NCI-H1048 (cell line): ENCODE measurements at places on chromosomes 16 and 17.
A peak's percentile ranks its signal among the peaks of the same experiment; 100 is the strongest.

DNA sequence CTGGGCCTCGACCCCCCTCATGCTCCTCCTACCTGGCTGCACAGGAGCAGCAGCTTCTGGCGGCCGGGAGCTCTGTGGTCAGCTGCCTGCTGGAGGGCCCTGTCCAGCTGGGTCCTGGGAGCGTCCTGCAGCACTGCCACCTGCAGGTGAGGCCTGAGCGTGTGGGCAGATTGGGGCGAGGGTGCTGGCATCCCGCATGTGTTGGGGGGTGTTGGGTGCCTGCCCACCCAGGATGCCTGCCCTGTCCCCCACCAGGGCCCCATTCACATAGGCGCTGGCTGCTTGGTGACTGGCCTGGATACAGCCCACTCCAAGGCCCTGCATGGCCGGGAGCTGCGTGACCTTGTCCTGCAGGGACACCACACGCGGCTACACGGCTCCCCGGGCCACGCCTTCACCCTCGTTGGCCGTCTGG lies 16.5 kb downstream of the FCSK start:
- no peak for DNase-seq

DNA sequence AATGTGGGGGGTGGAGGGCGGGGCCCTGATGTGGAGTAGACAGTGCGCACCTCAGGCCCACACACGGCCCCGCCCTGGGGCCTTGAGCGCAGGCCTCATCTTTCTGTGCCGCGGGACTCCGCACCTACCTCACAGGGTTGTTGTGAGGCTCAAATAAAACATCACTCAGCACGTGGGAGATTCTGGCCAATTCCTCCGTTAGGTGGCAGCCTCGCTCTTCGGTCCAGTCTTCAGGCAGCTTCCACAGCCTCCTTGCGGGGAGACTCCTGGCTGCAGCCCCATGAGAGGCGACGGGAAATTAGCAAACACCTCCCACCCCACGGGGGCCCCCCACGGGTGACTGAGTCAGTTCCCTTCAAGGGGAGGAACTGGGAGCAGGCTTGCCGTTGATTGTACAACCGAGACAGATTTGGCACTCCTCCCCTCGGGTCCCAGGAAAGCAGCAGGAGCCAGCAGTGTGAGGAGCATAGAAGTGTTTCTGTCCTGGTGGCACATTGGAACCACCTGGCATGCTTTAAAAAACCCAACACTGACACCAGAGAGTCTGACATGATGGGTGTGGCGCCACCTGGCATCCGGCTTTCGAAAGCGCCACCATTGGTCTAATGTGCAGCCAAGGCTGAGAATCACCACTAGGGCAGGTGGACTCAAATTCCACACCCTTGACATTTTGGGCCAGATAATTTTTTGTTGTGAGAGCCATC lies 7.6 kb downstream of the MRM1 start:
- no peak for DNase-seq

GRCh38 chr16:7419441-7419840 lies 86.8 kb downstream of the RBFOX1 start:
- DNase-seq = no peak

DNA sequence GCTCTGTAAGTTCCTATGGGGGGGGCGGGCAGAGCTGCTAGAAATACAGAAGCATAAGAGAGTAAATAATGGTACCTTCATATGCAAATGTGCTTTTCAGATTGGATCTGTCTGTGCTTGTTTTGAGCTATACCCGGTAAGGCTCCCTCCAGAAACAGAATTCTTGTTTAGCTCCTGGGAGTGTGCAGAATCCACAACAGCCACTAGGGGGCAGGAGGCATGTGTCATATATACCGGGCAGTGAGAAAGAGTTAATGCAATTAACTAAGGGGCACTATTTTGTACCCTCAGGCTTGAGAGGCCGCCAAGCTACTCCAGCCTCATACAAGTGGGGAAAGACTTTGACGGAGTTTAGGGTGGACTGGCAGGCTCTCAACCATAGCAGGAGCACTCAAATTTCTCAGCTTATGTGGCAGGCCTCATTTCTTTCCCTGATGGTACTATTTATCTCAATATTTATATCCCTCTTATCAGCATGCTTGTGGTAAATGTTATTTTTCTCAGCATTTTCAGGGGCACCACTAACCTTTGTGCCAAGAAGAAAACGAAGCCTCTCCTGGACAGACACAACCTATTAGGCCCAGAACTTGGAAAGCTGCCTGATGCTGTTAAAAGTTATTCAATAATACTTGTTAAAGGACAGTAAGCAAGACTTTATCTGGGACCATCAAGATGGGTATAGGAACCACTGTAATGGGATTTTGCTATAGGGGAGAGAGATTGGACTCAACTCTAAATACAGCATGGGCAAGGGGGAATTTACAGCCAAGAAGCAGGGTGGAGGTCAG lies 10.7 kb upstream of the CENPV start:
- peak; percentile 58 for DNase-seq

DNA sequence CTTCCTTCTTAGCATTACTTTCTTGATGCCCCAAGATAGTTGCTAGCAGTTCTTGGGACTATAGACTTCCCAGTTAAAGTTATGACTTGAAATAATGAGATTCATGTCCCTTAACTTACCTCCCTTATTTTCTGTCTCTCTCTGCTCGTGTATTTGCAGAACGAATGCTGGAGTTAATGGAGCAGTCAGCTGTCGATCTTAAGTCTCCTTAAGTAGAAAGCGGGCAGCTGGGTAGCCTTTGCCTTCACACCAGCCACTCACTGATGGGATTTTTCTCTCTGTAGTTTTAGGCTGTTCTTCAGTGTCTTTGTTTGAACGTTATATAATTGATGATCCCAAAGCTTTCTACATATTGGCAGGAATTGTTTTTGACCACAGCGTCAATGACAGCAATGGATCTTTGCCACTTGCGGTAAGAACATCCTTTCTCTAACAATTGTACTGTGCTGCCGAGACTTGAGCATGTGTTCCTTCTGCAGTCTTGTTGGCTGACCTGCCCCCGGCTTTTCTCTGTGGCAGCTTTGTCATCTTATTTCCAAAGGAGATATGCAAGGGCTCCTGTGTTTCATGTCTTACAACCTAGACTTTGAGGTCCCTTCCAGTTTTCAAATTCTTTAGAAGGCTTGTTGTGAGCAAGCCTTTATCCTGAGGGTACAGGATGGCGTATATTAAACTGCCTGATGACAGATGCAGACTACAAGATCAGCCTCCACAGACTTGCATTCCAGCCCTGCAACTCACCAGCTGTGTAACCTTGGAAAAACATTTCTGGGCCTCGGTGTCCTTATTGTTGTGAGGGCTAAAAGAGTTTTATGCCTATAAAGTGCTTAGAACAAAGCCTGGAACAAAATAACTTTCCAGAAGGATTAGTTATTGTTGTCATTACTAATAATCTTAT lies 25.1 kb upstream of the ABCA3 start:
- DNase-seq = no peak

- no peak for DNase-seq
Observed at GRCh38 chr16:62963846-62964245, 927.6 kb upstream of the CDH8 start.

DNA sequence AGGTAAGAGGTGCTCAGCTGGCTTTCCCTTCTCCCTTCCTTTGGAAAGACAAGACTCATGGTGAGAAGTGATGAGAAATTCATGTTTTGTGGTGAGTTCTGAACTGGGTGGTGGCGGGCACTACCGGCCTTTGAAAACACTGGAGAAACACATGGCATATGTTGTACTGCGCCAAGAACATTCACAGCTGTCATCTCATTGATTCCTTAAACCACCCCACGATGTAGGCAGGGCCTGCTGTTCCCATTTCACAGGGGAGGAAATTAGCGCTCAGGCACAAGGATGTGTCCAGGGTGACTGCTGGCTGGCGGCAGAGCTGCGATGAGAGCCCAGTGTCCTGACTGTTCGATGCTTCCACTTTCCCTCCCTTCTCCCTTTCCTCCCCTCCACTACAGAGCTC lies 1.6 kb upstream of the DOC2B start:
- DNase-seq = no peak

- DNase-seq = no peak
Observed at GRCh38 chr16:30615358-30616091, 5.3 kb upstream of the ZNF689 start.

- DNase-seq = no peak
Observed at GRCh38 chr16:83306961-83307593, 500.7 kb upstream of the HSBP1 start.

GRCh38 chr17:41667280-41668041 lies 21.2 kb upstream of the EIF1 start:
- DNase-seq = no peak

- DNase-seq = no peak
Observed at GRCh38 chr17:427327-427726, 74.7 kb upstream of the RPH3AL start.

GRCh38 chr17:79661292-79662041 lies 50.6 kb upstream of the RBFOX3 start:
- DNase-seq = no peak

GRCh38 chr17:1765576-1765975 lies 3.7 kb downstream of the SERPINF1 start:
- DNase-seq = no peak

DNA sequence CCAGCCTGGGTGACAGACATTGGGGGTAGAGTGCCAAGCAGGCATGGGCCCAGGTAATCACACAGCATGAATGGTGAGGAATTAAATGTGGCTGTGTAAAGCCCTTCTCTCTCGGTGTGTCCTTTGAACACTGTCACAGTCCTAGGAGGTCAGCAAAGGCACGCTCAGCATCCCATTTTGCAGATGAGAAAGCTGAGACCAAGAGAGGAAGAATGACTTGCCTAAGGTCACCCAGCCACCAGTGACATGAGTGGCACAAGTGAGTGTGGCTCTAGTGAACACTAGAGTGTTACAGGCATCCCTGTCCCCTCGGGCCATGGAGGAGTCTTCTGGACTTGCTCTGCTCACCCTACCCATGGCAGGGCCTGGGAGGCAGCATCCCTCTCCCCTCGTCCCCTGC lies 10.7 kb downstream of the CTF1 start:
- no peak for DNase-seq

- no peak for DNase-seq
Observed at GRCh38 chr16:57686577-57686976, 8.0 kb upstream of the DRC7 start.

GRCh38 chr17:10640475-10640874 lies 16.6 kb downstream of the MYH3 start:
- DNase-seq = no peak

DNA sequence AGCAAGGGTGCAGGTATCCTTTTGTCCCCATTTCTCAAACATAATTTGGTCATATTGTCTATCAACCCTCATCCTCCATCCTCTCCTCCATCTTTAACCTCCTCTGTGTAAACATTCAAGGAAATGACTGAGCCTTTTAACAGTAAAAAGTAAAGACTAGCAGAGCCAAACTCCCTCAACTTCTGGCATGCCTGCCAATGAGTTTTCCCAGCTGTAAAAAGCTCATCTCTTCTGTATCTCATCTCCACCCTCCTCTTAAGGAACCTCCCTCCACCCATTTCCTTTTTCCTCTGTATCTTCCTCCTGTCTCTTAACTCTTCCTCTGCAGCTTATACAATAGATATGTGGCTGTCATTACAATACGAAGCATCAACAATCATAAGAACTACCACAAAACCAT lies 76.9 kb upstream of the PSMD7 start:
- DNase-seq = no peak

GRCh38 chr17:59342681-59343131 lies 11.3 kb downstream of the YPEL2 start:
- DNase-seq = no peak

DNA sequence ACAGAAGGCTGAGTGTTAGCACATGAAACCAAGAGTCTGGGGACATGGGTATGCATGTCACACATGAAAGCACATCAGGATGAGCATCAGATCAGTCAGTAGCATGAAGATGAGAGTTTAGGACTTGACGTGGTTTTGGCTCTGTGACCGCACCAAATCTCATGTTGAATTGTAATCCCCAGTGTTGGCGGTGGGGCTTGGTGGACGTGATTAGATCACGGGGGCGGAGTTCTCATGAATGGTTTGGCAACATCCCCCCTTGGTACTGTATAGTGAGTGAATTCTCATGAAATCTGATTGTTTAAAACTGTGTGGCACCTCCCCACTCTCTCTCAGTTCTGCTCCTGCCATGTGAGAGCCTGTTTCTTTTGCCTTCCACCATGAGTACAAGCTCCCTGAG lies 46.4 kb downstream of the CNGB1 start:
- no peak for DNase-seq

DNA sequence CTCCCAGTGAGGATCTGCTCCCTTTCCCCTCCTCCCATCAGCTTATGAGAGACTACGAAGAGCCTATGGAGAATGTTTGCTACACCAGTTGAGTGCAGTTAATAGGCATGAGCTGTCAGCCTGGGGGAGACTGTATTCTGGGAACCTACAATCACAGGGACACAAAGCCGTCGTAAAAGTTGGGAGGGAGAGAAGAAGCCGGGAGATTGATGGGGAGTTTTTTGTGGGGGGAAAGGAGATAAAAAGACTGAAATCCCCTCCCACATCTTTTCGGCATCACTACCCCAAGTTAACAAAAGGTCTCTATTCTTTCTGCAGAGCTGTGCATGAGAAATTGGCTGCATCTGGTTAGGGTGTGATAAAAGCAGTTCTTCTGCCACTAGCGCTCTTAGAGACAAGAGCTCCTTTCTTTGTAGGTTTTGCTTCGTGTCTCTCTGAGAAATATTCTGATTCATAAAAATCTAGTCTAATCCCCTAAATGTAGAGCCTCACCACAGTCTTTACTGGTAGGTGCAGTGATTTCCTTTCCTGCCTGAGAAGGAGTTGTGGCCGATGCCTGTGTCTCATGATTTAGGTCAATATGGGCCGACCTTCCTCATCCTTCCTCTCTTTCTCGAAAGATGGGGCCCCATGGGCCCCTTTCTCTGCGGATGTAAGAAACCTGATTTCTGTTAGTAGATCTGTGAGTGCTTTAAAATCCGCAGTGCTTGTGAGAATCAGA lies 77.4 kb downstream of the BPTF start:
- no peak for DNase-seq

- no peak for DNase-seq
Observed at GRCh38 chr16:9395958-9396359, 304.5 kb downstream of the HAPSTR1 start.

DNA sequence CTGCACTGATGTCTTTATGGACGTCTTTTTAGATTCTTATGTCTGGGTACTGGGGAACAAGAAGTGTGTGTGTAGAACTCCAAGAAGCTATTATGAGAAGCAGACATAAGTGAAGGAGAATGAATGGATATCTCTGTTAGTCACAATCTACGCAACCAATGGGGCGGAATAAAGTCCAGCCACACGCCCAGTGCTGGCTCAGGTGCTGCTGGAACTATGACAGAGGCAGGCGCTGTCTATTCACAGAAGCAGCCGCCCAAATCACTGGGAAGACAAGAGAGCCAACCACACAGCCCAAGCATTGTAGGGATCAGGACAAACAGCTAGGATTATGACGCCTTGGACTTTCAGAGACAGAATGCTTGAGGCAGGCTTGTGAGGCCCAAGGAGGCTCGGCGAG lies 43.9 kb upstream of the ICAM2 start:
- DNase-seq = no peak

- DNase-seq = no peak
Observed at GRCh38 chr16:54696522-54696921, 234.1 kb upstream of the IRX5 start.
